ENCODE measurements at places on chromosomes 6 and 20. TPM values are rescaled to one million over a fixed set of nuclear protein-coding genes. Genes with fewer than 3 reads are reported as not detected.

The NINL gene
- total RNA-seq: 20.8 TPM

The C20orf204 gene
- 1.3 TPM for total RNA-seq

DNA sequence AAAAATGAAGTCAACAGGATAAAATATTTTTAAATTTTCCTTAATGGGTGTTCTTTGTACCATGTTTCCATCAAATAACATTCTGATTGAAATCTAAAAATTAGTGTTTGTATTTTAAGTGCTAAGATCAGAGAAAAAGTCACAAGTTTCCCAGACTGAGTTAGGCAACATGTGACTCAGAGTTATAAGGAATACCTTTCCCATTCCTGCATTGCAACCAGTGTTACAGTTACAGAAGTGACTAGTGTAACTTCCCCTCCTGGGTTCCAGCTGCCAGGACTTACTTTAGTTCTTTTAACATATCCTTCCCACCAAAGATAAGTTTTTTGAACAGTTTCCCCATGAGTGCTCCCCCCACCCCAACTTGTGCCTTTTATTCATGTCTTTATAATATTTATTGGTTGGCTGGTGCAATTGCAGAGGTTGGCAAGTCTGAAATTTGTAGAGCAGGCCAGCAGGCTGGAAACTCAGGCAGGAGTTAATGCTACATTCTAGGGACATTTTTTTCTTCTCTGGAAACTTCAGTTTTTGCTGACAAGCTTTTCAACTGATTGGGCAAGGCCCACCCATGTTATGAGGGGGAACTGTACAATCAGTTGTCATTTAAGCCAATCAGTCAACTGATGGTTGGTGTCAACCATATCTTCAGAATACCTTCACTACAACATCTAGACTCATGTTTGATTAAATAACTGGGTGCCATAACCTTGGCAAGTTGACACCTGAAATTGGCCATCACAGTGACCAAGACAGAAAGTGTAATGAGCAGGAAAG, 22.9 kb upstream of the ESR1 start:
- DNase-seq: no peak

- DNase-seq: no peak
Measured at GRCh38 chr20:47428851-47429336, 72.4 kb upstream of the ZMYND8 start.

Measured in osteocyte (in vitro differentiated cells).